ENCODE measurements at places on chromosomes 7 and 10.
A peak's percentile ranks its signal among the peaks of the same experiment; 100 is the strongest.

- no peak for DNase-seq
Measured at GRCh38 chr7:51517187-51517586, 200.6 kb upstream of the COBL start.

DNA sequence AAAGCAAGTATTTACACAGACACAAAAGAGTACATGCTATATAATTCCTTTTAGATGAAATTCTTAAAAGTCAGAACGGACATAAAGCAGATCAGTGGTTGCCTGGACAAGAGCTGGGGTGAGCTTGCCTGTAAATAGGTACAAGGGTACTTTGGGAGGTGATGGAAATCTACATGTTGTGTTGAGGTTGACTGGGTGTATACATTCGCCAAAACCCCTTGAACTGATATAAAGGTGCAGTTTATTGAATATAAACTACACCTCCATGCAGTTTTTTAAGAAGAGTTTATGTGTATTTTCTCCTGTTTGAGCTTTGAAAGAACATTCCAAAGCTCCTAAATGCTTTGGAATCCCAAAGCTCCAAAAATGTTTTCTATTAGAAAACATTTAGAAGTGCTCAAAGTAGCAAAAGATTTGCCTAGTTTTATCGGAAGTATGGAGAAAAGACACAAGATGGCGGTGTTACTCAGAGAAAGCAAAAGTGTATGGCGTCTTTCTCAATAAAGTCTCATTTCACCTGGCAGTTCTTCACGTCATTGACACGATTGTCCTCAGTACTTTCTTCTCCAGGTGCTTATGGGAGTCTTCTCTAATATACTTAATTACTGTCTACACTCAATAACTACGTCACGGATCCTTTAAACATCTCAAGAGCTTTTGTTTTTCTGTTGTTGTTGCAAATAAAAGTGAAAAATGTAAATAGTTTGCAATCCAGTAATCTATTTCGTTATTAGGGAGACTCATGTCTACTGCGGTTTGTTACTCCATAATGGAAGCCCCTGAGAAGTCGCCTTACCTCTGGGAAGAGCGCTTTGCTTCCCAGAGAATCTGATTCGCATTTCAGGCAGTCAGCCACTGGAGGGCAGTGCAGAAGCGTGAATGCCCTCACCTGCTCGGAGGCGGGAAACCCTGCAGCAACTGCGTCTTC is 14.7 kb upstream of the SEC61G start:
- peak; percentile 40 for DNase-seq

GRCh38 chr7:17347401-17347800 is 48.9 kb downstream of the AHR start:
- no peak for DNase-seq

DNA sequence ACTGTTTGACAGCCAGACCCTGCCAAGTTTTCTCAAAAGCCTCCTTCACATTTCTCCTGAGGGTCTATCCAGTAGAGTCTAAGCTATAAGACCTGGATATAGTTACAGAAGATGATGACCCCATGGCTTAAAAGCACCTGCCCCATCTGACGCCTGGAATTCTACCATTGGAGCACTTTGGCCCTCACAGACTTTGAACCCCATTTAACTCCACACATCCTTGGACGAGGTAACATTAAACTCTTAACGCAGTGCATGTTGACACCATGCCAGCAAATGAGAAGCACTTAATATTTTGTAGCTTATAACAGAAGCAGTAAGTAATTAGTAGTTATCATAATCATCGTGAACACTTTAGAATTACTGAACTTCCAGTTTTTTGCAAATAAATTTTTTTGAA is 61.9 kb upstream of the SMNDC1 start:
- DNase-seq, result no peak

DNA sequence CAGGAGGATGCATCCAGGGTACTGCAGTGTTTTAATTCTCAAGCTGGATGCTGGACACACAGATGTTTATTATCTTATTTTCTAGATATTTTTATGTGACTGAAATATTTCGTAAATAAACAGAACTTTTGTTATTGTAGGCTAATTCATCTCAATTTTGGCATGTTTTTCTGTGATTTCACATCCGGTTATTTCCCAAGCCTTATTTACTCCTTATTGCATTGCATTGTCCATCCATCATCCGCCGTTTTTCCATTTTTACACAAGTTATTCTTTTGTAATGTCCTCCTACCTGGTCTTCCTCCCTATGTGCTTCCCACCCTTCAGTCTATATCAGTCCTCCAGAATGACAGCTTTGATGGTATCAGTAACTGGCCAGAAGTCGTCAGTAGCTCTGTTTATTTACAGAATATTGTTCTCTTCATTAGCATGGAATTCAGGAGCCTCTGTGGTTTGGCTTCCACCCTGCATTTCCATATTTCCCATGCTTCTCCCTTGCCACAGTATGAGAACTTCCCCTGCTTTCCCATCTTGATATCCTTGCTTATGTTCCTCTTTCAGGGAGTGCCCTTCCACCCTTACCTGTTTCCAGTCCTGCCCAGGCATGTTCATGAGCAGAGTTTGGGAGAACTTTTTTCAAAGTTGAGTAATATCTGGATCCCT is 16.1 kb downstream of the GNAI1 start:
- DNase-seq, result peak; percentile 98

DNA sequence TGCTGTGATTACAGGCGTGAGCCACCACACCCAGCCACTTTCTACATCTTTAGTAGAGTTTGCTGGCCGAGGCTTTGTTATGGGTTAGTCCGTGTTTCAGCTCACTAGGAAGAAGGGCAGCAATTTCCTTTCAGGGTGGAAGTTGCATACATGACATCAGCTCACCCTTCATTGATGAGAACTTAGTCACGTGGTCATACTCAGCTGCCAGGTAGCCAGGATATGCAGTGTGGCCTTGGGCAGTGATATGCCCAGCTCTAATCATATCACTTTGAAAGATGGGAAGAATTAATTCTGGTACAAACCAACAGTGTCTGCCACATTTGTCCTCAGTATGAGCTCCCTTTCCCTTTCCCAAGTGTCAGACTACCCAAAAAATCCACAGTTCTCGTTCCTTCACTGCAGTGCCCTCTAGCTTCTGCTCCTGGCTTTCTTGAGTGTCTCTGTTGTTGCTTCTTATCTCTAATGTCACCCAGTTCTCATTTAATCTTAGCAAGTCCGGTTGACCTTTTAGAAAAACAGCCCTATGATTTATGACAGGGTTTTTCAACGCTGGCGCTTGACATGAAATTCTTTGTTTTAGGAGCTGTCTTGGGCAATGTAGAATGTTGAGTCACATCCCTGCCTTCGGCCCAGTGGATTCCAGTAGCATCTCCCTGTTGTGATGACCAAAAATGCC is 108.7 kb upstream of the ITGB1 start:
- DNase-seq, result no peak

DNA sequence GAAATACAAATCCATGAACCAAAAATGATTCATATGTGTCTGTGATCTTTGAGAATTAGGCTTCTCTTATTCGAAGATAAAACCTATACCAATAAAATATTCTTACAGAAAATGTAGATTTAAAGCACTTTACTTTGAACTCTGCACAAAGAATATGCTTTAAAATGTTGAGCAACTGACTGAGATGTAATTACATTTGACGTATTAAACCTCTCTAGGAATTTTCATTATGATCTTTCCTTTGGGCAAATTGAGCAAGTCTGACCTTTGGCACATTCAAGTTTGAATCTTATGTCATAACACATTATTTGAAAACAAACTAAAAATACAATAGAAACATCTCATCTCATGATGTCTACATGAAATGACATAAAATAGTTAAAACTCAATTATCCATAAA is 69.2 kb upstream of the AHR start:
- no peak for DNase-seq

GRCh38 chr7:132558815-132559214 is 17.5 kb downstream of the PLXNA4 start:
- DNase-seq, result no peak

DNA sequence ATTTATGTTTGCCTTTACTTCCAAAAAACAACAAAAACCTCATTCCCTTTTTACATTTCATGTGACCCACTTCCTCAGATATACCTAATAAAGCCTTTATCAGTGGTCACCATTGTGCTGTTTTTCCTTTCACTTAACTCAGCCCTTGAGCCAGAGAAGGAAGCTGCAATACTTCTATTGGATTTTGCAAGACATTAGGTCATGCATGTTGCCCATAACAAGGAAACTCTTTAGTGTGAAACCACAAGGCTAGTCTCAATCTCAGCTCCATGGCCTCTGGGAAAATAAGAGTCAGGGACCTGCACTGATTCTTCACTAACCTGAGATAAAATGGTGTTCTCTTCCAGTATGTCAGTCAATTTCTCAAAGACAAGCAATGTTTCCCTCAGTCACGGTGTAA is 27.8 kb downstream of the STEAP4 start:
- DNase-seq, result peak; percentile 65

- DNase-seq, result no peak
Measured at GRCh38 chr7:3307435-3307834, 6.4 kb downstream of the SDK1 start.

DNA sequence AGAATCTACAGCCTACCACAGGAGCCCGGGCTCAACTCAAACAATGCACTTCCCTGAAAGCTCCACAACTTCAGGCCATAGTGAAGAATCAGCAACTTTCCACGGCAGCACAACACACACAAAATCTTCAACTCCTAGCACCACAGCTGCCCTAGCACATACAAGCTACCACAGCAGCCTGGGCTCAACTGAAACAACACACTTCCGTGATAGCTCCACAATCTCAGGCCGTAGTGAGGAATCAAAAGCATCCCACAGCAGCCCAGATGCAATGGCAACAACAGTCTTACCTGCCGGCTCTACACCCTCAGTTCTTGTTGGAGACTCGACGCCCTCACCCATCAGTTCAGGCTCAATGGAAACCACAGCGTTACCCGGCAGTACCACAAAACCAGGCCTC is 22.3 kb downstream of the MUC12 start:
- DNase-seq, result no peak

GRCh38 chr10:87544721-87545120 is 40.0 kb downstream of the MINPP1 start:
- DNase-seq, result no peak

DNA sequence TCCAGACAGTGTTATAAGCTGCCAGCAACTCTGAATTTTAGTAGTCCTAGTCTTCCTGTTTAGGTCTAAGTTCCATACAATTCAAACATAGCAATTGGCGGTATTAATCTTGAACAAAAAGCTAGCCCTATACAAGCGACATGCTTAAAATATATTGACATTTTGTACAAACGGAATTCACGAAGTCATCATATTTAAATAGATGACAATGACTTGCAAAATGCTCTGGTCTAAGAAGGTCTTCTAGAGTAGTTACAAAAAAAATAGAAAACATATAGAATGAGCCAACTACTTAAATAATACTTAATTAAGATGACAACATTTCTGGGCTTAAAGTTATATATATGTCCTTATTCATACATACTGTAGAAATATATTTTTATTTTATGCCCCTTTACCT is 446.6 kb downstream of the ANKRD7 start:
- no peak for DNase-seq

DNA sequence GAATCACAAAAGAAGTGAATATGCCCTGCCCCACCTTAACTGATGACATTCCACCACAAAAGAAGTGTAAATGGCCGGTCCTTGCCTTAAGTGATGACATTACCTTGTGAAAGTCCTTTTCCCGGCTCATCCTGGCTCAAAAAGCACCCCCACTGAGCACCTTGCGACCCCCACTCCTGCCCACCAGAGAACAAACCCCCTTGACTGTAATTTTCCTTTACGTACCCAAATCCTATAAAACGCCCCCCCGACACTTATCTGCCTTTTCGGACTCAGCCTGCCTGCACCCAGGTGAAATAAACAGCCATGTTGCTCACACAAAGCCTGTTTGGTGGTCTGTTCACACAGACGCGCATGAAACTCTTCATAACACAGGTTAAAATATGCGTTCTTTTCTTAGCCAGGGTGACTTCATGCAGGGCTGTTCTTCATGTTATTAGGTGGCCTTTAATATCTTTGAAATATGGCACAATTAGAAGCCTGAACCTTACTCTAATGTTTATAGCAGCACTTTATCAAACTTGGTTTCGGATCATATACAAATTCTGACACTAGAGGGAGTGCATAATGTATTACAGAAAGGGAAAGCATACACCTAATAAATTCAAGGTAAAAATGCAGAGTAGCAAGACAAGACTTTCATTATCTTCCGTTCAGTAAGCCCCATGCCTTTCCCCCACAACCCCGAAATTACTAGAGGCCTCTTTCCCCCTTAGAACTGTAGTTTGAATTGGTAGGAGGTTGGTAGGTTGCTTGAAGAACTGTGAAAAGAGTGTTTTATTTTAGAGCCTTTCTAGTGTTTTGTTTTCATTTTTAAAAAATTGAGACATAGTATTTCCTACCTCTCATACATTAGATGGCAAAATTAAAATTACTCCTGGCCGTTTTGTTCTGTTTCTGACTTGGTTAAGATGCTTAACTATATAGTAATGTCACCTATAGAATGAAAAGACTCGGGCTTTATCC is 117.9 kb downstream of the NPY start:
- no peak for DNase-seq

- DNase-seq, result no peak
Measured at GRCh38 chr10:22017283-22018020, 13.9 kb upstream of the DNAJC1 start.

- no peak for DNase-seq
Measured at GRCh38 chr10:6463366-6463765, 116.7 kb downstream of the PRKCQ start.

- peak; percentile 29 for DNase-seq
Measured at GRCh38 chr7:37488163-37488764, 39.6 kb upstream of the ELMO1 start.

DNA sequence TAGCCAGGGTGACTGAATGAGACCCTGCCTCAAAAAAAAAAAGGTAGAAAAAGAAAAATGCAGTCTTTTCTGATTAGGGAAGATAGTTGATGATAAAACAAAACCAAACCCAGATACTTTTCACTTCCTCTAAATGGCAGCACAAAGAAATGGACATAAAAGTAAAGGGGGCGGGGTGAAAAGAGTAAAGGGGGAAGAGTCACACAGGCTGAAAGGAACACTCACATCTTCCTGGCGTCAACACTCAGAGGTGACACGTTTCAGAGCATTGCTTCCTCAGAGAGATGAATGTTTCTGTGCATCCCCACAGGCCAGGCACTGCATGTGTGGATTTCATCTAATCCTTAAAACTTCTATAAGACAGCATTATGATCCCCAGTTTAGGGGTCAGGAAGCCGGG is 81.2 kb downstream of the HIPK2 start:
- no peak for DNase-seq

- no peak for DNase-seq
Measured at GRCh38 chr10:78359640-78360091, 326.0 kb downstream of the RPS24 start.

GRCh38 chr10:19944911-19945663 is 128.9 kb downstream of the PLXDC2 start:
- DNase-seq, result no peak

DNA sequence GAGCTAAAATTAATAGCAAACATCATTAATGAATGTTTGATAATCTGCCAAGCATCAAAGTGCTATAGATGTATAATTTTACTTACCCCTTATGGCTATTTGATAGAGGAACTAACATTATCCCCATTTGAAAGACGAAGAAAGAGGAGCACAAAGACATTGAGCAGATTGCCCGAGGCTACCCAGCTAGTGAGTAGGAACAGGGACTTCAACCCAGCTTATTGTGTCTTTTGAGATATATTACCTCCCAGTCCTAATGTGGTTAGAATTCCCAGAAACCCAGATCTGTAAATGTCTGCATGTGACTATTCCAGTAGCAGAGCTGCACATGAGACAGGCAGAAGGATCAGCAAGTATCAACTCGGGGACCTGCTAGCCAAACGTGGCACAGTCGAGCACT is 160.1 kb upstream of the AOAH start:
- no peak for DNase-seq

Data from foreskin keratinocyte (primary cell).